ENCODE measurements at places on chromosomes 7 and 10.

GRCh38 chr7:149459540-149460452 lies 1.1 kb downstream of the ZNF777 start:
- no peak for DNase-seq

DNA sequence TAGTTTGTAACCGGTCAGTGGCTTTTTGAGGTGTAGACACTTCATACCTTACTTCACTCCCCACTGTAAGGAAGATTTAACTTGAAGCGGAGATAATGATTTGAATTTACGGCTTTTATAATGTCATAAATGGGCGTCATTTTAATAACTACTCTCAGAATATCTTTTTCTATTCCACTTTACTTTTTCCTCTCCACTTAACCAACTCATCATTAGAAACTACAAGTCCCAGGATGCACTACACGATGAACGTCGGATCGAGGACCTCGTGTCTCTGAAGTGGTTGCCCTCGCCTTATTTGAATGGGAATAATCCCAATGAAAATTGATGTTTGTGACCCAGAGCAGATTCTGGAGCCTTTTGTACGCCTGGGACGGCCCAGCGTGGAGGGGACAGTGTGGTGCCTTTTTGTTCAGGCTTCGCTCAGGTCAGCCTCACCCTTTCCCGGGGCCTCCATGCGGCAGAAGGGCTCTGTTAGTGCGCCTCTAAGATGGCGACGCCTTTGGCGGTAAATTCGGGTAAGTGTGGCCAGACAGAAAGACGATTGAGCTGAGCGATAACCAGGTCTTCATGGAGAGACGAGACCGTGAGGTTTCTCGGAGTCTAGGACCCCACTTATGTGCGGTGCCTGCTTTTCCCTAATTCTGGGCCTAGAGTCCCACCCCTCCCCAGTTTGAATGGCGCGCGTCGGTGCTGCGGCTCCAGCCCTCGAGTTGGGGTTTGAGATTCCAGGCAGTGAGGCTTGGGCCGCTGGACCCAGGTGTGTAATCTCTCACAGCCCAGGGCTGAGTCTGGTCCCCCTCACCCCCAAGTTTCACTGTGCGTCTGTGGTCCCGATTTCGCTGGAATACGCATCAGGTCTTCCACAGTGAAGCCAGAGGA lies at the start of gene NUP205:
Gene NUP205, plus strand, starts transcription at position 463 of the 882 bp plus-strand sequence. Its CDS starts 28 bp downstream, at position 491.
- DNase-seq = peak; percentile 86

DNA sequence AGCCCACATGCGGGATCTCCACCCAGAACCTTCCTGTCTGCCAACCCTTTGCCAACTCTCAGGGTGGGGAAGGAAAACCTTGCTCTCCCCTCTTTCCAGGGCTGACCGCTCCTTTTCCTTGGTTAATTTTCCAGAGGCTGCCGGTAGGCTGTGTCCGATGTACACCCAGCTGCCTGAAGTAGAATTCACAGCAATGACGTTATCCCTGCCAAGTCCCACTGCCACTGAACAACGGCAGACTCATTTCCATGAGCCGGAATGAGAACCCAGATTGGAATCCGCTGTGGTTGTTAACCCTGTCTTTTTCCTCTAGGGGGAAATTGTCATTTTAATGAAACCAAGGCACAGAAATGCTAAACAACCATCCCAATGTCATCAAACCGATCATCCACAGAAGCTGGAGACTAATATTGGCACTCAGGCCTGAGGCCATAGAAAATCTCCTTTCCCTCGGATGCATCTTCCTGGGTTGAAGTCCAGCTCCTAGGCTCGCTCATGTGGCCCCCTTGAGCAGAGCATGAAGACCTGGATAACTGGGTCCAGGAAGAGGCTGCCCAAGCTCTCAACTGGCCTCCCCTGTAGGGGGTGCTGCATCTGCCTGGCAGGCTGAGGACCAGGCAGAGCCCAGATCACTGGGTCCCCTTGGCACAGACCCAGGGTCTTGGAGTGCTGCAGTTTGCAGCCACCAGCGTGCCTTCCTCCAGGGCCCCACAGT lies 30.4 kb downstream of the KLRG2 start:
- no peak for DNase-seq

GRCh38 chr7:121913947-121914675 lies 41.1 kb downstream of the PTPRZ1 start:
- no peak for DNase-seq

DNA sequence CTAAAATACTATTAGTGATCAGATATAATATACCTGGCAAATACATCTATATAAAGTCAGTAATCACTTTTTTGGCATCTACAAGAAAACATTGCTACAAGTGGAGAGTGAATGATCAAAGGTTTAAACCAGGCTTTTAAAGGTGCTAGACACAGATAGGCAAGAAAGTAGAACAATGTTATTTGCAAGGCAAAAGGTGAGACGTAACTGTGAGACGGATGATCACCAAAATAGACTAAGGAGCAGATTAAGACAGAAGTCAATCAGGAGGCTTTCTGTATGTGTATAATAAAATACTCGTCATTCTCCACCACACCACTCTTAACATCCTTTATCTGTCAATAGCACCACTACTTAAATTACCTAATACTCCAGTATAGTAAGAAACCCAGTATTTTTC lies 8.3 kb downstream of the ANXA7 start:
- no peak for DNase-seq

DNA sequence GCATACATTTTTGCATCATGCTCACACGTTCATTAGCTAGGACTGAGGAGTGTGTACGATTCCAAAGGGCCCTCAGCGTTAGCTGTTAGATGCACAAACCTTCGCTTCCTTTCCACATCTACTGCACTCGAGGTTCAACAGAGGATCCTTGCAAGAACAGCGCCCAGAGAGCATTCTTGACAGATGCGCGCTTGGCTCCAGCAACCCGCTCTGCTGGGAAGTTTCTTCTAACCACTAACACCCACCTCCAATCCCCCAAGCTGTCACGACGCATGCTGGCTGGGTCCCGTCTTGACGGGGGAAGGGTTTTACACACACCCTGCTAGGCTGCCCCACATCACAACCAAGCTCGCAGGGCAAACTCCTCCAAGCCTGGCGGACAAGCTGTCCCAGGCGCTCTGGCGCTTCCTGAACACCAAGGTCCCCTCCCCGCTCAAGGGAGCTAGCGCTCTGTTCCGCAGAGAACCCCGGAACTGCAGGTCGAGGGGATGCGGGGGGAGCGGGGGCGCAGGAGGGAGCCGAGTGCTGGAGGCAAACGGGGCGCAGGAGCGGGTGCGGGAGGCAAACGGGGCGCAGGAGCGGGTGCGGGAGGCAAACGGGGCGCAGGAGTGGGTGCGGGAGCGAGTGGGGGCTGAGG lies 653 bp upstream of the ADRB1 start:
- peak; percentile 27 for DNase-seq

DNA sequence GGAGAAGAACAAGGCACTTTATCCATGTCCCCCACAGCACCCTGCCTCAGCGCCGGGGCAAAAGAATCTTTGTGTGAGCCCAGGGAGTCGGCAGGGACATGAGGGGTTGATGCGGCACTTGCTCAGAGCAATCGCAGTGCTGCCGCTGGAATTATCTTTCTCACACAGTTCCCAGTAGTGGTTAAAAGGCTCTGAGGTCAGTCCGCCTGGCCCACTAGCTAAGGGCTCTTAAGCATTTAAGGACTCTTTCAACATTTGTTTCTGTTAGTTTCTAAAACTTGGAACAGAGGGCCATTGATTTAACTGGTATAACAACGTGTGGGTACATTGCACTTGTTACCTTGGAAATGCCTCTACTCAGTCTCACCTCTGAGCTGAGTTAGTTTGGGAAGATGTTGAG lies 208.0 kb upstream of the C7orf33 start:
- DNase-seq = no peak

GRCh38 chr7:77439572-77439971 lies 23.4 kb upstream of the GSAP start:
- no peak for DNase-seq

DNA sequence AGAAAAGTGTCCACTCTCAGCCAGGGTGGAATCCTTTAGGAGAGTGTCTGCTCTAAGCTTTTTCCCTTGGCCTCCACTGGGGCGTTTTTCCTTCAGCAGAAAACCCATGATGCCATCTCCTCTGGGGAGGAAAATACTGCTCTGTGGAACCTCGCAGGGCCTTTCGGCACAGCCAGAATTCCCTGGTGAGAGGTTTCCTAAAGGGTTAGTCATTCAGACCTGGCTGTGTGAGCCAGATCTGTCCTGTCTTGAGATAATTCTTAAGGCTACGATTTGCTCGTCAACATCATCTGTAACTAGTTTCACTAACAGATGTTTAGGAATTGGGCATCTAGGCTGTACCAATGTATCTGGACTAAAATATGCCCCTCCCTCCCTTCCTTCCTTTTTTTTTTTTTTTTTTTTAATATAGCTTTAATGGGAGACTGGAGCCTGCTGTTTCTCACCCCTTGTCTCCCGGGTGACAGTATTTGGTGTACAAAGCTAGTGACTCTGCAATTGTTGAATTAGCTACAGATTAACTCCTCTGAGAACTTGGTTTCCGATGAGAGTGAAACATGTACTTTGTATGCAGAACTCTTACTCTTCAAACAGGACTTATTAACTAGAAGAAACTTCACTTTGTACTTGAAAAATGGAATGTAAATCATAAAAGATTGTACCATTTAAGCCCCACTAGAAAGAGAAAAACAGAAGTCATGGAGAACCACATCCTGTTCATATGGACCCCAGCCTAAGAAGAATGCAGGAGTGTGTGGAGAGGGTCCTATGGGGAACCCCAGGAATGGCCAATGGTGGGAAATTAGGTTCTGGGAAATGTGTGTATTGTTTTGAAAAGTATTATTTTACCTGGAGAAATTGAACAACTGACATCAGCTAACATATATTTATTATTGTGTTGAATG lies 230.9 kb downstream of the CAMK1D start:
- DNase-seq = no peak

DNA sequence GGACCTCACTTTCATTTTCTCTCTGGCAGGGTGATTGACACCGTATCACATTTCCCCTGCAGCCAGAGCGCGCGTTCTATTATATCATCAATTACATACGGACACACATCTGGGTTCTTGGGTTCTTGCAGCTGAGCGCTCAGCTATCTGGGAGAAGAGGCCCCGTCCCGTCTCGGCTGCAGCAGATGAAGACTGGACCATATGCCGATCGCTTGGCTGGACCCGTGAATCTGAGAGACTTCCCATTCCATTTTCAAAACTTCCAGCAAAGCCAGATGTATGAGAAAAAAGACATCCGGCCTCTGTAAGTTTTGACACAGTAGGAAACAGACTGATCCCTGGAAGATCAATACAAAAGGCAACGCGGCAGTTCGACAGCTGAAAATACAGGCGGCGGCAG lies 99.8 kb downstream of the JCAD start:
- DNase-seq = no peak

- no peak for DNase-seq
Measured at GRCh38 chr7:103797647-103798307, 191.7 kb downstream of the RELN start.

GRCh38 chr7:143361552-143362130 lies 872 bp downstream of the FAM131B start:
- DNase-seq = no peak

- no peak for DNase-seq
Measured at GRCh38 chr10:30959836-30960210, 71.8 kb downstream of the ZNF438 start.

- no peak for DNase-seq
Measured at GRCh38 chr7:132203021-132203420, 373.2 kb downstream of the PLXNA4 start.

GRCh38 chr7:2507917-2508306 lies 11.7 kb upstream of the LFNG start:
- no peak for DNase-seq

DNA sequence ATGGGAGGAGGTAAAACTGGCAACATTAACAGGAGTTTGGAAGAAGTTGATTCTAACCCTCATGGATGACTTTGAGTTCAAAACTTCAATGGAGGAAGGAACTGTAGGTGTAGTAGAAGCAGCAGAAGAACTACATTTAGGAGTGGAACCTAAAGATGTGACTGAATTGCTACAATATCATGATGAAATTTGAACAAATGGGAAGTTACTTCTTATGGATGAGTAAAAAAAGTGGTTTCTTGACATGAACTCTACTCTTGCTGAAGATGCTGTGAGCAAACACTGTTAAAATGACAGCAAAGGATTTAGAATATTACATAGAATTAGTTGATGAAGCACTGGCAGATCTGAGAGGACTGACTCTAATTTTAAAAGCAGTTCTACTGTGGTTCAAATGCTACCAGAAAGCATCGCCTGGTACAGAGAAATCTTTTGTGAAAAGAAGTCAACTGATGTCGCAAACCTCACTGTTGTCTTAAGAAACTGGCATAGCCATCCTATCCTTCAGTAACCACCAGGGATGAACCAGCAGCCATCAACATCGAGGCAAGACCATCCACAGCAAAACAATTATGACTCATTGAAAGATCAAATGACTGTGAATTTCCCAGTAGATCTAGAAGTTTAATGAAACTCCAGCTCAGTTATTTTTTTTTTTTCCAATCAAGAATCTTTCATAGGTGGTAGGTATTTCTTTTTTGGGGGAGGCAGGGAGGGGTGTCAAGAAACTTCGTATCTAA lies 20.8 kb downstream of the BRAF start:
- DNase-seq = no peak

- no peak for DNase-seq
Measured at GRCh38 chr7:140928491-140929309, 4.0 kb upstream of the BRAF start.

DNA sequence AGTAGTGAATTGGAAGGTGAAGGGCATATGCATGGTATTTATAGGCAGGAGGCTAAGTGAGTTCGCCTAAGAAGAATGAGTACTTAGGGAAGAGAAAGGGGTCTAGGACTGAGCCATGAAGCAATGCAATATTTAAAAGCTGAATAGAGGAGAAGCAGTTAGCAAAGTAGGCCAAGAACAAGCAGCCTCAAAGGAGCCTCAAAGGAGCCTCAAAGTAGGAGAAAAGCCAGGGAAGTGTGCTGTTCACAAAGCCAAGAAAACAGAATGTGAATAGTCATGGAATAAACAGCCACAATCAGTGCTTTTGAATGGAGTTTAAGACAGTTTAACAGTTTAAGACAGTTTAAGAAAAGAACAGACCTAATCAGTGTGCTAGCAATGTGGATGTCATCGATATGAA lies 762.0 kb downstream of the SORCS1 start:
- no peak for DNase-seq

- peak; percentile 54 for DNase-seq
Measured at GRCh38 chr7:47088329-47089067, 493.4 kb downstream of the TNS3 start.

GRCh38 chr7:151374726-151375125 lies 33.1 kb downstream of the NUB1 start:
- no peak for DNase-seq

DNA sequence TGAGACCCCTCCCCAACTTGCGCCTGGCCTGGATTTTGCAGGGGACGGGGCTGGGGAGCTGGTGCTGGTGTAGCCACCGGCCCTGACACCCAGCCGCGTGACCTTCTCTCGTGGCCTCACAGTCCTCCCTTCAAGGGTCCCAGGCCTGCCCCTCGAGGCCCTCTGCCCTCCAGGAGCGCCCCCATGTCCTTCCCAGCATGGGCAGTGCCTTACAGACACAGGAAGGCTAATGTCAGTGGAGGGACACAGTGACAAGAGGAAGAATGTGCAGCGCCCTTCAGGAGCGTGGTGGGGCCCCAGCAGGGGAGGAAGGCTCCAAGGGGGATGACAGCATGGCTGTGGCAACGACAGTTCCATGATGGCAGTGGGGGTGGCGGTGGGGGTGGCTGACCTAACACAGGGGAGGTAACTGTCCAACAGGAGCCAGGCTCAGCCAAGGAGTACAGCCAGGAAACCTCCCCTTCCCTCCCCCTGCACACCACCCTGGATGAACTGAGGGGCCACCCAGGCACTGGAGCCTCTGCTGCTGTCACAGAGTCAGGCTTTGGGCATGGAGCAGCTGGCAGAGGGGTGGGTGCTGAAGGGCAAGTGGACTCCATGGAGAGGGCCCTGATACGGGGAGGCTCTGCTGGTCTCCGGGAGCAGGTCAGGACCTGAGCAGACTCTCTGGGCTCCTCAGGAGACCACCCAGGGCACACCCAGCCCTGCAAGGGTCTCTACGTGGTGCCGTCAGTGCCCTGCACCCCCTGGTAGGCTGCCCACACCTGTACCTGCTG lies 76.0 kb upstream of the RET start:
- peak; percentile 3 for DNase-seq

Measured in renal pelvis (tissue), 12 donors.